MG63 (cell line): ENCODE measurements at places on chromosomes 16 and 17. TPM values are rescaled to one million over a fixed set of nuclear protein-coding genes. Genes with fewer than 3 reads are reported as not detected.

GRCh38 chr16:19697756-19698318, 20.2 kb downstream of the KNOP1 start:
- DNase-seq = no peak

- no peak for DNase-seq
Observed at GRCh38 chr16:15521758-15522509, 87.5 kb downstream of the BMERB1 start.

DNA sequence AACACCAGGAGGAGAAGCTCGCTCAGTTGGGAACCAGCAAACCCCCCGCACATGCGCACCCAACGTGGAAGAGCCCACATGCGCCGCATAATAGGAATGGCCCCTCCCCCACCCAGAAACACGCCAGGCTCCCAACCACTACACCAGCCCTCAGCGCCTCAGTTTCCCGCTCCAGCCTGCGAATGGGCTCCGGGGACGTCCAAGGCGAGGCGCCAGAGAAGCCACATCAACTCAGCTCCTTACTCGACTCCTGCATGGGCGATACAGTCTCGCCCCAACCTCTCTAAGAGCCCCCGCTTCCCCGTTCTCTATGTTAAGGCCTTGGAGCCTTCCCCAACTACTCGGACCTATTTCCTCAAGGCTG, 504 bp downstream of the SRSF1 start:
- peak; percentile 80 for DNase-seq

- DNase-seq = no peak
Observed at GRCh38 chr17:74491626-74492025, 25.2 kb downstream of the CD300A start.

DNA sequence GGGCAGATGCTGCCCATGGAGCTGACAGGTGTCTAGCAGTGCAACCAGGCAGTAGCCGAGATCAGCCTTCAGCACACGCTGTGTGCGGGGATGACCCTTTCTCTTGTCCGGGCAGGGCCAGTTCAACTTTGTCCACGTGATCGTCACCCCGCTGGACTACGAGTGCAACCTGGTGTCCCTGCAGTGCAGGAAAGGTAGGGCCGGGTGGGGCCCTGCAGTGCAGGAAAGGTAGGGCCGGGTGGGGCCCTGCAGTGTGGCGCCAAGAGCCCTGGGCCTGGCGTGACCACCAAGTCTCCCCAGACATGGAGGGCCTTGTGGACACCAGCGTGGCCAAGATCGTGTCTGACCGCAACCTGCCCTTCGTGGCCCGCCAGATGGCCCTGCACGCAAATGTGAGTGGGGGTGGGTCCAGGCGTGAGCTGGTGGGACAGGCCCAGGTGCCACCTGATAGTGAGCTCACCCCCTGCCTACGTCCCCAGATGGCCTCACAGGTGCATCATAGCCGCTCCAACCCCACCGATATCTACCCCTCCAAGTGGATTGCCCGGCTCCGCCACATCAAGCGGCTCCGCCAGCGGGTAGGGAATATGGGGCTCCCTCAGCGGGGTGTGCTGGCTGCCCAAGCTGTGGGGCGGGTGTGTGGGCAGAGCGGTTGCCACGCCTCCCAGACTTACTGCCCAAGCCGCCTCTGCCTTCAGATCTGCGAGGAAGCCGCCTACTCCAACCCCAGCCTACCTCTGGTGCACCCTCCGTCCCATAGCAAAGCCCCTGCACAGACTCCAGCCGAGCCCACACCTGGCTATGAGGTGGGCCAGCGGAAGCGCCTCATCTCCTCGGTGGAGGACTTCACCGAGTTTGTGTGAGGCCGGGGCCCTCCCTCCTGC, 40.2 kb downstream of the TSC2 start:
- DNase-seq = no peak

GRCh38 chr17:61075988-61076387, 323.7 kb upstream of the TBX2 start:
- DNase-seq = no peak

DNA sequence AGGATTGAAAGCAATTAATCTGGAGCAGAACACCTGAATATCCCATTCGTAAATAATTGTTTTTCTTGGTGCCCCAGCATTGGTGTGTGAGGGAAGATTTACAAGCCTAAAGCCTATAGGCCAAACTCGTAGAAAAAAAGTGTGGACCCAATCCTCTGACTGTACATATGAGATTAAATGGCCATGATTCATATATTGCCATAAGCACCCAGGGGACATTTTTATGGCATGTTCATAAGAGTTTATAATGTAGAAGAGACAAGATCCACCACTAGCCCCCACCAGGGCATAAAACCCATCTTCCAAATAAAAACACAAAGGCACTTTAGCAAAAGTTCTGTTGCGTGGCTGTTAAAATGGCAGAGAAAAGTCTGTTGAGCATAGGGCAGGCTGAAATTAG, 15.5 kb upstream of the SALL1 start:
- no peak for DNase-seq

DNA sequence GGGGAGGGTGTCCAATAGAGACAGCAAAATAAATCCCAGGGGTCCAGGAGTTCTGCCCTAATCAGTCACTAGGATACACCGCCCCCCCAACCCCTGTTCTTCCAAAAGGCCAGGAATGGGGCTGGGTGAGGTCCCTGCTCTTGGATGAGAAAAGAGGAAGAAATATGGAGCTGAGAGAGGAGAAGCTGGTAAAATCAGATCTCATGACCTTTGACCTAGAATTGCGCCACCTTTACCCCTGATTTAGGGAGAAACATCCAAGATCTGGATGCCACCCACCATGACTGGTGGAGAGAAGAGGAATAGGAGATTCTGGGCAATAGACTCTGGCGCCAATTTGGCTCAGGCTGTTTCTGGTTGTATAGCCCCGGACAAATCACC, 707 bp upstream of the CACNB1 start:
- no peak for DNase-seq

- DNase-seq = no peak
Observed at GRCh38 chr17:82449883-82450356, 632 bp downstream of the CYBC1 start.

DNA sequence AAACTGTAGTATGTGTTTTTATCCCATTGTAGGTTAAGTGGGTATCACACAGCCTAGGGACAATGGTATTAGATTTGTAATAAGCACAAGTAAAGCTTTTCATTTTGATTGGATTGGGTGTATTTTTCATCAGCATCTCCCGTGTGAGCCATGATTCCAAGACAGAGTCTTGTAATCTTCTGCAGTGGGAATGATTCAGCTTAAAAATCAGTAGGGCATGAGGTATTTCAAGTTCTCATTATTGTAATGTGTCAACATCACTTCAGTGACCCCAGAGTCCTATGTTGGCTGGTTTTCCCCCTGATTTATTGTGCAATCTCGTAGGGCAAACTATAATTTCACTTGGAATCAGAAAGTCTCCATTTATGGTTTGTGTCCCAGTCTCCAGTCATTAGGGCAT, 833.2 kb upstream of the RBFOX1 start:
- no peak for DNase-seq

DNA sequence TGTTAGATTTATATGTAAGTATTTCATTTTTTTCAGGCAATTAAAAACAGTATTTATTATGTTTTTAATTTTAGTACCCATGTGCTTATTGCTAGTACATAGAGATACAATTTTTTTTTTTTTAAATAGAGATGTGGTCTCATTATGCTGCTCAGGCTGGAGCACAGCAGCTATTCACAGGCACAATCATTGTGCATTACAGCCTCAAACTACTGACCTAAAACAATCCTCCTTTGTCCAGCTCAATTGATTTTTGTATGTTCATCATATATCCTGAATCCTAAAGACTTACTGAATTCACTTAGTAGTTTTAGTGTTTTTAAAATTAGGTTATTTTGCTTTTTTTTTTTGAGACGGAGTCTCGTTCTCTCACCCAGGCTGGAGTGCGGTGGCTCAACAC, 26.3 kb downstream of the SPECC1 start:
- no peak for DNase-seq

- DNase-seq = no peak
Observed at GRCh38 chr17:64390044-64390443, 616 bp downstream of the PECAM1 start.

GRCh38 chr16:72468582-72468981, 296.6 kb upstream of the PMFBP1 start:
- DNase-seq = no peak

DNA sequence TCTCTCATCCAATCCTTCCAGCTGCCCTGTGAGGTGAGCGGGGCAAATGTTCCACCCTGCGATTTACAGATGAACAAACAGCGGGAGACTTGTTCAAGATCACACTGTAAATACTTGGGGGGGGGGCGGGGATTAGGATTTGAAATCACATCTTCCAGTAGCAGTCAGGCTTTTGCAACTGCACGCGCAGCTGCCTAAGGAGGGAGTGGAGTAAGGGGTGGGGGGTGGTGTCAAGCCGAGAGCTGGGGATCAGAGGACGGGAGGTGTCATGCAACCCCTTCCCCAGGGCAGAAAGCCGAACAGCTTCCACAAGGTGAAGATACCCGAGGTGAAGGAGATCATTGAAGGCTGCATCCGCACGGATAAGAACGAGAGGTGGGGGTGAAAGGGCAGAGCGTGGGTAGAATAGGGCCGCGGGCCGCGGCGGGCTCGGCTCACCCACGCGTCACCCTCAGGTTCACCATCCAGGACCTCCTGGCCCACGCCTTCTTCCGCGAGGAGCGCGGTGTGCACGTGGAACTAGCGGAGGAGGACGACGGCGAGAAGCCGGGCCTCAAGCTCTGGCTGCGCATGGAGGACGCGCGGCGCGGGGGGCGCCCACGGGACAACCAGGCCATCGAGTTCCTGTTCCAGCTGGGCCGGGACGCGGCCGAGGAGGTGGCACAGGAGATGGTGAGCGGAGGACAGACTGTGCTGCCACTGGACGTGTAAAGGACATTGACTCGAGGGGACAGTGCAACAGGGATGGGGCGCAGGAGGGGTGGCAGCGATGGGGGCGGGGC, 4.6 kb downstream of the WNK4 start:
- no peak for DNase-seq

DNA sequence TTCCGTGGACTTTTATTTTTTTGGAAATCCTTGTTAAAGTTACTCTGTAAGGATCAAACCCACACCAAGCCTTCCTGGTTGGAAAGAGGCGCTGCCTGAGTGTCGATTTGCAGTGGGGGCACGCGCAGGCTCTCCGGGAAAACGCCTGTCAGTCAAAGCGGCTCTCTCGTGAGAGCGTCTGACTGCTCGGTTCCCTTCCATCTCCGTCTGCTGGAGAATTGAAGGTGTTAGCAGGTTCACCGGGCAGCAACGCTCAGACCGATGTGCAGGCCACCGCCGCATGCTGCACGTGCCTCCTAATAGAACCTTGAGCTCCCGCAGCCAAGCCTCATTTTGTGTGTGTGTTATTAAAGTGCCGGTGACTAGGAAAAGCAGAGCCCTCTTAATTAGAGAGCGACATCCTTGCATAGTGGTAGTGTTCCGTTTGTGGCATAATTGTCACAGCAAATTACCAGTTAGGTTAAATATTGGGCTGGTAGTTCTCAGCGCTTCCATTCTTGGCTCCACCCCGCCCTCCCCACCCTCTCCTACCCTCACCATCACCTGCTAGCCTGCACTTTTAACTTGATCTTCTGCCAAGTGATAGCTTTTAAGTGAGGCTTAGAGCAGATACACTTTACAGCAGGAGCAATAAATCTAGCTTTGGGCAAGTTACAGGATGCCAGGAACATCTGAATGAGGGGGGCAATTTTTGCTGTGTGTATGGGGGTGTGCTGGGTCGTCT, 75.5 kb downstream of the RPA1 start:
- no peak for DNase-seq

GRCh38 chr17:9237661-9238301, 216.5 kb downstream of the NTN1 start:
- DNase-seq = no peak

DNA sequence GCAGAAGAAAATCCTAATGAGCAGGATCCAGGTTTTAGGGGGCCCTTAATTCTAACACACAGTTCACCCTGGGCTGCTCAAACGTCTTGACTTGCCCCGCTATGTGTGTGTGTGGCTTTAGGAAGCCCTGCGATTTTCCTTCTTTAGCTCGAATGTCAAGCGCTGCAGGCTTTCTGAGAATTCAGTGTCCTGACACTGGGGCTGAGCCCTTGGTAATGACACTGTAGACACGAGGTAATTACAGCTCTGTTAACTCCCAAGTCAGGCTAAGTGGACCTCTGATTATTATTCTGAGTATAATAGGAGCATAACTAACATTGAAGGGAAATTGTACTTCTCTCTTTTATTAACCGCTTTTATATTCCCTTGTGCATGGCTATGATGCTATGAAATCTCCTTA, 202.1 kb downstream of the RBFOX1 start:
- DNase-seq = no peak

GRCh38 chr16:20846030-20846429, 39.7 kb downstream of the REXO5 start:
- DNase-seq = no peak

GRCh38 chr16:78770353-78771091, 671.1 kb downstream of the WWOX start:
- peak; percentile 29 for DNase-seq

- DNase-seq = no peak
Observed at GRCh38 chr17:1143573-1143972, 36.2 kb downstream of the ABR start.

DNA sequence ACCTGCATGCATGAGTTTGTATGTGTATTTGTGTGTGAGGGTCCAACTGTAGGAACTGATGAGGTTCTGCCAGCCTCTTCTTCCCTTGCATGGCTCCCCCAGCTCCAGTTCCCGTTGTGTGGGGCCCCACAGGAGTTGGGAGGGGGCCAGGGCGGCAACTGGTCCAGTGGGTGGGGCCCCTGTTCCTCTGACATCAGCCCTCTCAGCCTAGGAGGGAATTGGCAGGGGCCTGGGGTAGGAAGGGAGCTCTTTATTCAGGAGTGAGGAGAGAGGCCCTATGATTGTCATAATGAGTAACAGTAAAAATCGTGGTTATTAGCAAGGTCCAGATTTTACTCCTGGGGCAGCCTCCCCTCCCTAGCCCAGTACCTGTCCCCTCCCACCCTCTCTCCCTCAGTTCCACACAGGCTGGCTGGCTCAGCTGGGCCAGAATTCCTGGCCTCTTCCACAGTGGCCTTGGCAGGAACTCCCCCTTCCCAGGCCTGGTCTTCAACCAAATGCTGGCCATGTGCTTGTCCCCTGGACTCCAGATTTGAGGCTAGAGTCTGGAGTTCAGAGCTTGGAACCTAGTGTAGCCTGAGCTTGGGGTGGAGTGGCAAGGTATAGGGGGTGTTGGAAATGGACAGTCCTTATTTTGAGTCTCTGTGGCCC, 18.9 kb downstream of the RARA start:
- peak; percentile 84 for DNase-seq

MILR1 gene
- total RNA-seq = 5.6 and 19.0 TPM in 2 replicates

EXOC3L1 gene
- not detected in 2 replicates for total RNA-seq

CSH2 gene
- total RNA-seq = not detected in 2 replicates

CMIP gene
- total RNA-seq = 1.4 and 1.8 TPM in 2 replicates

RAB40B gene
- 11.1 and 11.6 TPM in 2 replicates for total RNA-seq

HSD3B7 gene
- 2.1 and 5.0 TPM in 2 replicates for total RNA-seq

KRTAP4-4 gene
- total RNA-seq = not detected in 2 replicates

INCA1 gene
- not detected in 2 replicates for total RNA-seq

CD300A gene
- total RNA-seq = not detected in 2 replicates

TBC1D3H gene
- not detected in 2 replicates for total RNA-seq

VEZF1 gene
- 30.6 and 54.3 TPM in 2 replicates for total RNA-seq

PVALEF gene
- total RNA-seq = not detected in 2 replicates
